ENCODE measurements at places on chromosomes 5 and 9.

DNA sequence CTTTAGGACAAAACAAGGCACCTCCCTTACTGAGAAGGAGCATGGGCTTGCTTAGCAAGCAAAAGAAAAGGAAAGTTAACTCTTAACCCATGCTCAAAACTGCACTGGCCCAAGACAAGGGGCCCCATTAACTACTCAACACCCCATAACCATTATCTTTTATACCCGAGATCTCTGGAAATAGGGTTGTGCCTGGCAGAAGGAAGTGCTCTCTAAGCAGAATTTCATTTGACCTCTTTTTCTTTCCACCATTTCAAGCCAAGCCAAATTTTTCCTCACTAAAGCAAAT lies 167.2 kb downstream of the RASEF start:
- H3K27ac ChIP-seq: no peak overlapping the region
- no peaks in the 10 kb centered on the region for H3K4me1 ChIP-seq
- DNase-seq: no peak
- no peak overlapping the region for H3K4me3 ChIP-seq

GRCh38 chr5:38113880-38114279 lies 144.5 kb upstream of the EGFLAM start:
- H3K4me1 ChIP-seq: no peaks in the 10 kb centered on the region
- no peak overlapping the region for H3K4me3 ChIP-seq
- H3K27ac ChIP-seq: no peak overlapping the region
- H3K27me3 ChIP-seq: peaks cover 6% of the 10 kb centered on the region
- no peak for DNase-seq
- H3K36me3 ChIP-seq: no peaks in the 10 kb centered on the region

DNA sequence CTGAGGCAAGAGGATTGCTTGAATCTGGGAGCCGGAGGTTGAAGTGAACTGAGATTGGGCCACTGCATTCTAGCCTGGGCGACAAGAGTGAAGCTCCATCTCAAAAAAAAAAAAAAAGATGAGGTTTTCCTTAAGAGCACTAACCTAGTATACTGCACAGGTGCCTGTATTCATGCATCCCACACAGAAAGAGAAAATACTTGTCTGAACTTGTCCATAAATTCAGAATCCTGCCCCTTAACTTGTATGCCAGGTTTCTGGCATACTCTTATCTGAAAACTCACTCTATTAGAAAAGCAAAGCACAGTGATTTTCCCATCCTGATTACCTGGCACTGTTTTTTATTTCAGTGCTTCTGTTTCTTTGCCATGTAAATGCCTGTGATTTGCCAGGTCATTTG lies 125.3 kb upstream of the CDKN2B start:
- no peaks in the 10 kb centered on the region for H3K36me3 ChIP-seq
- no peak overlapping the region for H3K27ac ChIP-seq
- no peak overlapping the region for H3K4me3 ChIP-seq
- peaks cover 48% of the 10 kb centered on the region for H3K27me3 ChIP-seq
- H3K4me1 ChIP-seq: no peaks in the 10 kb centered on the region
- DNase-seq: no peak

DNA sequence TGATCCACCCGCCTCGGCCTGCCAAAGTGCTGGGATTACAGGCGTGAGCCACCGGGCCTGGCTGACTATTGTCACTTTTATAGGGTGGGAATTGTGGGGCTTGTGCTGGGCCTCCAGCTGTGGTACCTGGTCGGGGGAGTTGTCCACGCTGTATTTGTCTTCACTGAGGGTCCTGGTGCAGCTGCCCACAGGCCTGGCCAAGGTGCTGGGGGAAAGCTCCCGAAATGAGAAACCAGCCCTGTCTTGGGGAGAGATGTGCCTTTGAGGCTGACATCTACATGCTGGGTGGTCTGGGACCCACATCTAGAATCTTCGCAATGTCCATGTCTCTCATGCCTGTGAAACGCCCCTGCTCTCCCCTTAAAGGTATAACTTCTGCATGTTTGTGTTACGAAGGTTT lies 2.6 kb downstream of the EXOC3 start:
- peaks cover 52% of the 10 kb centered on the region for H3K4me1 ChIP-seq
- no peaks in the 10 kb centered on the region for H3K27me3 ChIP-seq
- no peak overlapping the region for H3K27ac ChIP-seq
- H3K4me3 ChIP-seq: no peak overlapping the region
- DNase-seq: no peak
- peaks cover 44% of the 10 kb centered on the region for H3K36me3 ChIP-seq

DNA sequence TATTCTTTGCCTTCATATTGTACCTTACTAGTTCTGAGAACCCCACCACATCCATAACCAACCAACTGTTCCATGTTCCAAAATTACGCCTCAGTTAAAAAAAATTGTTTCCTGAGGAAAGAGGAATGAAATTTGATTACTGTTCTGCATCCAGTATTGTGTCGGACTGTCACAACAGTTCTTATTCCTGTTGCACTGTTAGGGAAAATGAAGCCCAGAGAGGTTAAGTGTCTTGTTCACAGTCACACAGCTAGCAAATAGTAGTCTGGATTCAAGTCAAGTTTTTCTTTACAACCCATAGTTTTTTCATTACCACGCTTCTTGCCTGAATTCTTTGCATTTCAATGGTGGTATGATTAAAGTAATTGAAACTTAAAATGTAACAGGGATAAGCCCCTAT lies 4.4 kb downstream of the FSD1L start:
- H3K27me3 ChIP-seq: no peaks in the 10 kb centered on the region
- peaks cover 3% of the 10 kb centered on the region for H3K36me3 ChIP-seq
- H3K27ac ChIP-seq: no peak overlapping the region

DNA sequence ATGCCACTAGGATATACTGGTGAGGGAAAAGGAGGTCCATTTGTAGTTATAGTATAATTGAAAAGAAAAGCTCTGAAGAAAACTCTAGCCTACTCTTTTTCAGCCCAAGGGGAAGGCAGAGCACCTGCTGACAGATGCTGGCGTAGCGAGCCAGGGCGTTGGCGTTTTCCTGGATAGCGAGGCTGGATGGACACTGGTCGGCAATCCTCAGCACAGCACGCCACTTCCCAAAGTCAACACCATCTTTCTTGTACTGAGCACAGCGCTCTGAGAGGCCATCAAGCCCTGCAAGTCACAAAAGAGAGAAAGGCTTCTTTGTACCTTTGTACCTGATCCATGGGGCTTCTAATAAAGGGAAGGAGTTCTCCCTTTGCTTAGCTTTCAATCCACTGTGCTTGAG lies 8.2 kb downstream of the ALDOB start:
- DNase-seq: no peak
- peaks cover 3% of the 10 kb centered on the region for H3K27me3 ChIP-seq
- H3K27ac ChIP-seq: no peak overlapping the region
- H3K36me3 ChIP-seq: no peaks in the 10 kb centered on the region
- H3K4me3 ChIP-seq: no peak overlapping the region

DNA sequence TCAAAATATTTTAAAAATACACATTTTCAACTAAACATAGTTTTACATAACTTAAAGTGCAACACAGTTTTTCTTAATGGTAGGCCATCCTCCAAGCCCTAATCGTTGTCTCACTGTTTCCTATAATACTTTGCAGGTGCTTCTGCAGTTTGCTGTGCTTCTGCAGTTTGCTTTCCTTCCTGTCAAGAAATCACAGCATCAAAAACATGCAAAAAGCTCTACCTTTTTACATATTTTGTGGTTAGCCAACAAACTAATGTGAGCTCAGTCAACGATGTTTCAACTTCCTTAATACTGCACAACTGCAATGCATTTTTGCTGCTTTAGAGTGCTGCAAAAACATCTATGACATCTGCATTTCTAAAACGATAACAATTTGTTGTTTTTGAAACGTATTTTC lies 25.2 kb downstream of the EMB start:
- H3K27ac ChIP-seq: peak overlapping the region; percentile 71
- no peak overlapping the region for H3K4me3 ChIP-seq
- H3K4me1 ChIP-seq: peaks cover 56% of the 10 kb centered on the region
- DNase-seq: peak; percentile 50

- no peaks in the 10 kb centered on the region for H3K36me3 ChIP-seq
- no peaks in the 10 kb centered on the region for H3K4me1 ChIP-seq
- no peak overlapping the region for H3K4me3 ChIP-seq
- H3K27me3 ChIP-seq: peaks cover 3% of the 10 kb centered on the region
- H3K27ac ChIP-seq: no peak overlapping the region
Observed at GRCh38 chr5:78718824-78719223, 70.3 kb upstream of the LHFPL2 start.

GRCh38 chr5:78920604-78921003 lies 64.5 kb downstream of the ARSB start:
- H3K27me3 ChIP-seq: no peaks in the 10 kb centered on the region
- DNase-seq: no peak
- no peak overlapping the region for H3K27ac ChIP-seq
- H3K4me1 ChIP-seq: no peaks in the 10 kb centered on the region

DNA sequence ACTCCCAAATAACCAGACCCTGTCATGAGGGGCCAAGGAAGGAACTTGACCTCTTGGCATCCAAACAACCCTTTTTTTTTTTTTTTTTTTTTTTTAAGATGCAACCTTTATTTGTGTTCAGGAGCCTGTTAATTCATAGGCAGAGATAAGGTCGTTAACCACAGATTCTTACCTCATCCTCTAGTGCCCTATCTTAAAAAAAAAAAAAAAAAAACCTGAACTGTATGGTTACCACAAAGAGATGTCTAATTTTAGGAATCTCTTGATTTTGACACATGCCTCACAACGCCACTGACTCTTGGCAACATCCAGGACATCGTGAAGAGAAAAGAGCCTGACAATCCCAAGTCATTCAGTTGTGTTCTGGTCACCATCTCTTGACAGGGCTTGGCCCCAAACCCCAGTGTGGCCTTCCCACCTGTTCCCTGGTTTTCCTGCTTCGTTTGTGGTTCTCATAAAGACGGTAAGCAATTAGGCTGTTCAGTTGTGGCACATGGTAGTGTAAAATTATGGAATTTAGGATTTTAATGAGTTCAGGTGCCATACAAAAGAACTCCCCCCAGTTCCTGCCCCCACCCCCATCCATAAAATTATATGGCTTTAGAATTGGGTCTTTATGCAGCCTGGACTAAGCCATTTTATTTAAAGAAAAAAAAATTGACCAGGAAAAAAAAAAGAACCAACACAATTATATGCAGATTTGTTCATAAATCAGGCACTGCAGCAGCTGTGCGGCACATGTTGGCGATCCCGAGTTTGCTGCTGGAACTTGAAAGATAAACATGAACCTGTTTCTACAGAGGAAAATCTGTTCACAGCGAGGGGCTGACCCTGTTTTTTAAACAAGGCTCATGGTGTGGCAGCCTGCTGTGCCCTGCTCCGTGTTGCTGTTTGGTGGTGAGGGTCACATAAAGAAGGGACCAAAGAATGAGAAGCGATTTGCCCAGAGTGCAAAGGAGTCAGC lies 267.8 kb upstream of the CLINT1 start:
- no peak overlapping the region for H3K27ac ChIP-seq
- no peaks in the 10 kb centered on the region for H3K4me1 ChIP-seq
- no peaks in the 10 kb centered on the region for H3K36me3 ChIP-seq
- H3K27me3 ChIP-seq: peaks cover 4% of the 10 kb centered on the region

GRCh38 chr5:41112486-41113455 lies 41.6 kb upstream of the MROH2B start:
- DNase-seq: no peak
- H3K36me3 ChIP-seq: no peaks in the 10 kb centered on the region
- H3K4me3 ChIP-seq: no peak overlapping the region
- no peaks in the 10 kb centered on the region for H3K4me1 ChIP-seq

DNA sequence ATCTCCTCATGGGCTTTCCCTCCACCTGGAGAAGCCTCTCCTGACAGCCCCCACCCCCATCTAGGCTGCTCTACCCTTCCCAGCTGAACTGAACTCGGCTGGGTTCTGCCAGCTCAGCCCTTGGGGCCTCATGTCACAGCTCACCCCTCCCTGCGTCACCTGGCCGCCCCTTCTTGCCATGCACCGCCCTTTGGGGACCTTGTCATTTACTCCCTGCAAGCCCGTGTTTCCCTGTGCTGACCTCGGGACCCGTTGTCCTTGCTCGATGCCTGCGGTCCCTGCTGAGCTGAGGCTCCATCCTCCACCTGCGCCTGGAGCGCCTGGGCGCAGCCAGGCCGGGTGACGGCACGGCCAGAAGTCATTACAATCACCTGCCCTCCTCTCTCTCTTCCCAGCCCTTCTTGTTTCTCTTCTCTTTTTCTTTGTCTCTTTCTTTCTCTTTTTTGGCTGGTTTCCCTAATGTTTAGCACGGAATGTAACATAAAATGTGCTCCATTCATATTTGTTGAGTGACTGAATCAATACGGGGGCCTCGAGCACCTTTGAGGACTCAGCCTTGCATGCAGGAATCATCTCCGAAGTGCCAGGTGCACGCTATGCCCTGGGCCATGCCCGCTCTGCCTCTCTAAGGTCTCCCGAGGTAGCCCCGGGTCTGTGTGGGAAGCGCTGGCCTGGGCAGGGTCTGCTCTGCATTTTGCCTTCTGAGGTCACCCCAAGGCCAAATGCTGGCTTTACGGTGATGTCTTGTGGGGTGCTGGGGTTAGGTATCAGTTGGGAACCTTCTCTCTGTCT lies 48.1 kb upstream of the COL5A1 start:
- no peak overlapping the region for H3K4me3 ChIP-seq
- DNase-seq: no peak
- no peaks in the 10 kb centered on the region for H3K36me3 ChIP-seq
- H3K27me3 ChIP-seq: no peaks in the 10 kb centered on the region
- H3K4me1 ChIP-seq: no peaks in the 10 kb centered on the region
- no peak overlapping the region for H3K27ac ChIP-seq

DNA sequence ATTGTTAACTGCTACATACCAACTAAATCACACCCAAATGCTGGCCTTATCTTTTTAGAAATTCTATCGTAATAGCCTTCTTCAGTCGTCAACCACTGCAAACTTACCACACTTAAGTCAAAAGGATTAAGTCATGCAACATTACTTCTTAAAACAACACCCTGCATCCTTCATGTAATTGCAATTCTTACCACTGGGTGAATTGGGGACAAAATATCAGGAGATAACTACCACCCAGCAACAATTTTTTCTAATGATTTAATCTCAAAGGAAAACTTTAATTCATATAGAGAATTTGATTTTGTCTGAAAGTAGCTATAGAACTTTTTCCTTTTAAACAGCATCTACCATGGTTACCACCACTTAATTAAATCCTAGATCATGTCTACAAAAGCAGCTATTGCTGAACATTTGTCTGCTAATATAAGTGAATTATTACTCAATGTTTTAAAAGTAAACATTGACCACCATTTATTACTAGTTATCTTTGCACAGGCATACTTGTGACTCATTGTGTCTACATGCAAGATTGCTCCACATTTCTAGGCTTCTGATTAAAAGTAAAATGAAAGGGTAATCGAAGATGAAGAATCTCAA lies 10.5 kb downstream of the MLLT3 start:
- DNase-seq: no peak
- H3K27me3 ChIP-seq: no peaks in the 10 kb centered on the region
- no peak overlapping the region for H3K4me3 ChIP-seq
- peaks cover 43% of the 10 kb centered on the region for H3K36me3 ChIP-seq

DNA sequence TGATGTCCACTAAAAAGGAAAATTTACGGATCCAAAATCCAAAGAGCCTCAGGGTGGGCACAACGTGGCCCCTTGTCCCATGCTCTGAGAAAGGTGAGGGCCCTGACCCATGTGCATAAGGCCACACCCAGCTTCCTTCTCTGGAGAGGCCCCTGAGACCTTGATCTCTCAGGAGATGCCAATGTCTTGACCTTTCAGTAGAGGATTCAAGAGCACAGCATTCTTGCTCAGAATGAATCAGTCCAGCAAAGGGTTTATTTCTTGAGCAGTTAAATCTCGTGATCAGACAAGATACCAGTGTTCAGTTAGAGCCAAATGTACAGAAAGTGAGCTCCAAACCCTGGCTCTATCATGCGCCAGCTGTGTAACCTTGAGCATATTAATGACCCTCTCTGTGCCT lies 115.9 kb upstream of the DAPK1 start:
- H3K4me3 ChIP-seq: no peak overlapping the region
- H3K36me3 ChIP-seq: no peaks in the 10 kb centered on the region
- no peaks in the 10 kb centered on the region for H3K4me1 ChIP-seq
- no peak for DNase-seq

All from activated CD4-positive, alpha-beta T cell treated with anti-CD3 and anti-CD28 coated beads, Interleukin-2, amount 10 ng/mL, durations not matched to agents 7 days and 5 days (primary cell).